Activated CD8-positive, alpha-beta memory T cell treated with anti-CD3 and anti-CD28 coated beads for 1 hour (primary cell): ENCODE measurements at places on chromosomes 3 and 15.

DNA sequence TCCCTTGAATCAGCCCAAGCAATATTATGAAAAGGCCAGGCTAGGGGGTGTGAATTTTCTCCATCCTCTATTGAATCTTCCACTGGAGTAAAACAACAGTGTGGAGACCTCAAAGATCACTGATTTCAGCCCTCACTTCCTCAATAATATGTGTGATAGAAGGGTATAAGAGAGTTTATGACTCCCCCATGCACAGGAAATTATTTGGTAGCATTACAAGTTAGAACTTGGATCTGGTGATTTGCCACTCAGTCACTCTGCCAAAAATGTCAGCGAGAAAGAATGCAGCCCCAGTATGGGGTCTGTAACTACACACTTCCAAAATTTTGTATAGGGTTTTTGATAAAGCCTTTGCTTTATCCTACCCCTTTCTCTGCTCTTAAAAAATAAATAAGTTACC, 81.0 kb upstream of the KCNMB2 start:
- no peak for DNase-seq

GRCh38 chr3:156448300-156448699, 106.6 kb downstream of the SSR3 start:
- DNase-seq = no peak

GRCh38 chr15:85872125-85872524, 77.4 kb upstream of the KLHL25 start:
- DNase-seq = no peak

- DNase-seq = no peak
These were observed 263.6 kb upstream of the GOLGA6L4 start for GRCh38 chr15:83971992-83972391.

- DNase-seq = no peak
These were observed 40.9 kb upstream of the MRPL3 start for GRCh38 chr3:131543714-131544113.

DNA sequence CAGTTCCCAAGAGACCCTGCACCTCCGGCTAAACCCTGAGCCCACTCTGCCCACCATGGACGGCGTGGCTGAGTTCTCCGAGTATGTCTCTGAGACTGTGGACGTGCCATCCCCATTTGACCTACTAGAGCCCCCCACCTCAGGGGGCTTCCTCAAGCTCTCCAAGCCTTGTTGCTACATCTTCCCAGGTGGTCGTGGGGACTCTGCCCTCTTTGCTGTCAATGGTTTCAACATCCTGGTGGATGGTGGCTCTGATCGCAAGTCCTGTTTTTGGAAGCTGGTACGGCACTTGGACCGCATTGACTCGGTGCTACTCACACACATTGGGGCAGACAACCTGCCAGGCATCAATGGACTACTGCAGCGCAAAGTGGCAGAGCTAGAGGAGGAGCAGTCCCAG, 4.0 kb downstream of the MAP1A start:
- DNase-seq = no peak

- no peak for DNase-seq
These were observed 25.3 kb downstream of the SEMA5B start for GRCh38 chr3:123002100-123002748.

- no peak for DNase-seq
These were observed 17.3 kb downstream of the ANAPC13 start for GRCh38 chr3:134468519-134468918.

DNA sequence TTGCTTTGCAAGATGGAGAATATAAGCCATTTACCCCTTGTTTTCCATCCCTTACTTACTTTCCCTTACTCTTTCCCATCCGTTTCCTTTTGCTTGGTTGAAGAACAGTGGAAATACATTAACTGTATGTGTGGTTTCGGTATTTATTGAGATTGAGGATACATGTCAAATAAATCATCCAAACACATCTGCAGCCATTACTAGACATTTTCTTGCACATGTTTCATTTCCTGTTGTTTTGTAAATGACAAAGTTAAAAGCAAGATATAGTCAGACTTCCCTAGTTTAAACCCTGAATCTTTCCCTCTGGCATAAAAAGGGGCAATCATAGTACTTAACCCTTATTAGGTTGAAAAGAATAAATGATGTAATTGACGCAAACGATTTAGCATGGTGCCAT, 82.1 kb upstream of the BCHE start:
- no peak for DNase-seq

- no peak for DNase-seq
These were observed 425.8 kb upstream of the MDFIC2 start for GRCh38 chr3:70738291-70738681.

- DNase-seq = no peak
These were observed 32.0 kb upstream of the BOC start for GRCh38 chr3:113179235-113179824.

GRCh38 chr15:93920204-93920603, 311.2 kb upstream of the MCTP2 start:
- no peak for DNase-seq

DNA sequence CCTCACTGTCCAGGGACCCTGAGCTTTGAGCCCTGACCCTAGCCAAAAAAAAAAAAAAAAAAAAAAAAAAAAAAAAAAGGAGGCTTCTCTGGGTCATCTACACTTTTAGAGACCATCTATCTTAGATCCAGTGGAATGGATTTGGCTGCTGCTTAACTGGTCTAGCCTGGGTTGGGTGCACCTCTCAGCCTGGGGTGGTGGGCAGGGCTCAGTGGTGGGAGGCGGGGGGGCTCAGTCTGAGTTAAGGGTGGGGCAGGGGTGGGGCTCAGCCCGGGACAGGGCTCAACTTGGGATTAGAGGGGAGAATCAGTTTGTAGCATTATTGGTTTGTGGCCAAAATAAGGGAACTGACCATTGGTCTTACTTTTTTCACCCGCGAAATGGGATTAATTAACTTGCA, 139.2 kb downstream of the TPRA1 start:
- DNase-seq = no peak

DNA sequence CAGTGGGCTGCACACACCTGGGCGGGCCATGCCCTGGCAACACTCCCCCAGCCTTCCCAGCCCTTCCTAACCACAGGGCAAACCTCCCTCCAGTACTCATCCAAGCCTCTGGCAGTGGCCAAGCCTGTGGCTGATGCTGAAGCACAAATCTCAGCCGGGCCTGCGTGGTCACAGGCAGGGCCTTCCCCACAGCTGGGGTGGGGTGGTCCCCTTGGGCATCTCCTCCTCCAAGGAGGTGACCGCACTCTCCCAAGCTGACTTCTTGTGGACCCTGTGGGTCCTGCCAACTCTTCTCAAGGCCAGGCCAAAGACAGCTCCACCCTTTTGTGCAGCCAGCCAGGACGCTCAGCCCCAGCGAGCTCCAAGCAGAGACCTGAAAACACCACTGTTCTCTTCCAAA, 21.4 kb downstream of the GRAMD2A start:
- no peak for DNase-seq

DNA sequence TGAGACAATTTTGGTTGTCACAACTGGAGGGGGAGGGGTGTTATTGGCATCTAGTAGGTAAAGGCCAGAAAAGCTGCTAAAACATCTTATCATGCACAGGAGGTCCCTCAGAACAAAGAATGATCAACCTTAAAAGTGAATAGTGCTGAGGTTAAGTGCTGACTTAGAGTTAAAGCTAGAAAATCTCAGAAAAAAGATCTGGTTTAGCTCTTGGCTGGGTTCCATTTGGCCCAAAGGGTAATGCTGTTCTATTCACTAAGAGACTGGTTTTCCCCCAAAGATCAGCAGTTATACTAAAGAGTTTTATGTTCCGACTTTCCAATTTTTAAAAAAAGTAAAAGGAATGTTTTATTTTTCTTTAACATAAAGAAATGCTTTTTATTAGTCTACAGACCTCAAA, 15.6 kb downstream of the DCBLD2 start:
- DNase-seq = no peak

DNA sequence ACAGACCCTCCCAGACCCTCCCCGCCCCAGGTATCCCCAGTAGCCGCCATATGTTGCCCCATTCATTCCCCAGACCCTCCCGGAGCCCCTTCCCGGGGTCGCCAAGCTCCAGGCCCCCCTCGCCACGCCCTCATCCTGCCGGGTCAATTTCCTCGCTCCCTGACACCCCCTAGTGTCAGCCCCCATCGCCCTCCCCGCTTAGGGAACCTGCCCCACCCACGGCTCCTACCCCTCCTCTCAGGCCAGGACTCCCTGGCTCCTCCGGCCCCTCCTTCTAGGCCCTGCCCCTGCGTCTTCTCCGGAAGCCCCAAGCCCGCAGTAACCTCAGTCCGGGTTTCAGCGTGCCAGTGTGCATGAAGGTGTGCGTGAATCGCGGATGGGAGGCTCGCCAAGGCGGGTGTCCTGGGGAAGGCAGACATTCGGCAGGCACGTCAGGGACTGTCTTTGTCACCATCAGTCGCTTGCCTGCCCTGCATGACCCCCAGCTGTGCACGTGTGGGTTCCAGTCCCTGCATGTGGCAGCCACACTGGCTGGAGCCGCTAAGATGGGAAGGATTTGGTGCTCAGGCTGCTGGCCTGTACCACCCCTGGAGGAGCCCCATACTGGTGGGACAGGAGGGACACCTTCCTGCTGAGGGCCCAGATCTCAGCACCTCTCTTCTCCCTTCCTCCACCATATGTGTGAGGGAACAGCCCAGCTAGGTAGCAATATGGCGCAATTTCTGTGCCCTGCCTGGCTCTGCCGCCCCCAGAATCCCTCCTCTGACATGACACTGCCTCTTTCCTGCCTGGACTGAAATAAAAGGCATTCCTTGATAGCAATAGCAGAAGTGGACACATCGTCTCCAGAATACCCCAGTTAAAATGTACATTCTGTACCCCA, 693 bp downstream of the DISP2 start:
- DNase-seq = no peak

DNA sequence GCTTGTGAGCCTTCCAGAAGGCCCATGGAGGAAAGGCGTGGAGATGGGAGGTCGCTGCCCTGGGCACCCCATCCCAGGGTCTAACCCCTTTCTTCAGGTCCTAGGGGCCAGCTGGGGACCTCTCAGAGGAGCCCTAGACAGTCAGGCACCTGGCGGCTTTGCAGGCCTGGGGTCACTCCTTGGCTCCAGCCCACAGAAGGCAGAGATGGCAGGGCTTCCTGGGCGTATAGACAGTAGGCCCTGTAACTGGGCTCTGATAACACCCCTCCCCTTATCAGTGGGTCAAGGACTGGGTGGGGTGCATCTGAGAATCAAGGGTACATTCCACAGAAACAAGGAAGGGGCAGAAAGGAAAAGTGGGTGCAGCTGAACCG, 16.7 kb downstream of the ZDHHC19 start:
- DNase-seq = no peak

- DNase-seq = no peak
These were observed 590.6 kb downstream of the MAGI1 start for GRCh38 chr3:65448120-65448519.

DNA sequence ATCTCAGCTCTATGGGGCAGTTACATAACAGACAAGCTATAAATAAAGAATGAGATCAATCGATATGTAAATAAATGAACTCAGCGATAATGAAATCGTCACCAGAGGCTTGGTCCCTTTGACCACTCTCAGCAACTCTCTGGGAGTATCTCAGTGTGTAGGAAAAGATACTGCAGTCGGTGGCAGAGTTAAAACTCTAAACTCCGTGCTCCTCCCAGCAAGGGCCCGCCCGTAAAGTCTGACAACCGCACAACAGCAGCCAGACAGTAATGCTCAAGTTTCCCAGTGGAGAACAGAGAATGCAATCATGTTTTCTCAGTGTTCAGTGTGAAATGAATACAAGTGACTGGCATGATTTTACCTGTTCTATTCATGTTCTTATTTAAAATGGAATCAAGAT, 28.3 kb upstream of the IGF1R start:
- no peak for DNase-seq

DNA sequence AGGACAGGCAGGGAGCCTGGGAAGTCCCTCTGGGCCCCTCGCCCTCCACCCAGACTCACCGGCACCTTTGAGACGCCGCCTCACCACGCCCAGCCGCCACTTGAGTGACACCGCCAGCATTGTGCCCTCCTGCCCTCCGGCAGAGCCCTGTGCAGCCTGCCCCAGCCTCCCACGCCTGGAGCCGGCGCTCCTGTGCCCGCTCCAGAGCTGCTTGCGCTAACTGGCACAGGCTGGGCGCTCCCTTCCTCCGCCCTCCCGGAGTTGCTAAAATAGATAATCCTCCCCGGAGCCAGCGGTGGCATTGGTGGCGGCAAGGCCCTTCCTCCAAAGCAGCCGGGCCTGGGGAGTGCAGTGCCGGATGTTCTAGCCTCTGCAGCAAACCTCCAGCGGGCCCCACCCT, 15.7 kb upstream of the GRIP2 start:
- no peak for DNase-seq

DNA sequence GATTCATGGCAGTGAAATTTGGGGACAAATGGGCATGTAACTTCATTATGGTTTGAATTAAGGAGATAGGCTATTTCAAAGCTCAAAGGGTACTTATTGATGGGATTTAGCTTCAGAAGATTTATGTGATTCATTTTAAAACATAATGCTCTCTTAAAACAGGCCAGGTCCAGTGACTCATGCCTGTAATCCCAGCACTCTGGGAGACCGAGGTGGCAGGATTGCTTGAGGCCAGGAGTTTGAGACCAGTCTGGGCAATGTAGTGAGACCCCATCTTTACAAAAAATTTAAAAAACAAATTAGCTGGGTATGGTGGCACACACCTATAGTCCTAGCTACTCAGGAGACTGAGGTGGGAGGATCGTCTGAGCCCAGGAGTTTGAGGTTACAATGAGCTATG, 11.5 kb downstream of the THAP10 start:
- DNase-seq = no peak

DNA sequence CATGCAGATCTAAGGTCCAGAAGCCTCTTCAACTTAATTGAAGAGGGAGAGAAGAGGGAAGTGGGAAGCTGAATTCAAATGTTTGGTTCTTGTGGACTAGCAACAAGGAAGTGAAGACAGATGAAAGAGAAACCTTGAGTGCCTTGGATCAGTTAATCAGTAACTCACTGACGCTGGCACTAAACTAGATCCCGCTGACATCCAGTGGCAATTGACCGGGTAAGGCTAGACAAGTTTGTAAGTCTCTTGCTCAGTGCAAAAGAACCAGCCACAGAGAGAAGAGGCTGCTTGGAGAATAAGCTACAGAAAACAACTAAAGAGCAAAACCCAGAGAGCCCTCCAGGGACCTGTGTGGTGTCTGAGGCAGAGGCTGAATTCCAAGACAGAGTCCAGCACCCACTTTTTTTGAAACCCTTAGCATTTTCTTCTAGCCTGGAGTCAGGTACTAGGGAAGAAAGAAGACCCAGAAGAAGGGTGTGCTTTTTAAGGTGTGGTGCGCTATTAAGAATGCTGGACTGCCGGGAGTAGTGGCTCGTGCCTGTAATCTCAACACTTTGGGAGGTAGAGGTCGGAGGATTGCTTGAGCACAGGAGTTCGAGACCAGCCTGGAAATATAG, 6.9 kb downstream of the PLCH1 start:
- no peak for DNase-seq

GRCh38 chr3:138842483-138843188, 7.9 kb upstream of the PIK3CB start:
- DNase-seq = no peak

GRCh38 chr15:60912984-60913697, 316.0 kb downstream of the RORA start:
- no peak for DNase-seq

GRCh38 chr3:156176048-156176447, 55.7 kb downstream of the KCNAB1 start:
- DNase-seq = no peak
